Right hindlimb (tissue), 1 donor: ENCODE measurements at places on chromosomes 1 and 21.

GRCh38 chr1:66160719-66161118 is 368.0 kb downstream of the PDE4B start:
- no peak for DNase-seq

DNA sequence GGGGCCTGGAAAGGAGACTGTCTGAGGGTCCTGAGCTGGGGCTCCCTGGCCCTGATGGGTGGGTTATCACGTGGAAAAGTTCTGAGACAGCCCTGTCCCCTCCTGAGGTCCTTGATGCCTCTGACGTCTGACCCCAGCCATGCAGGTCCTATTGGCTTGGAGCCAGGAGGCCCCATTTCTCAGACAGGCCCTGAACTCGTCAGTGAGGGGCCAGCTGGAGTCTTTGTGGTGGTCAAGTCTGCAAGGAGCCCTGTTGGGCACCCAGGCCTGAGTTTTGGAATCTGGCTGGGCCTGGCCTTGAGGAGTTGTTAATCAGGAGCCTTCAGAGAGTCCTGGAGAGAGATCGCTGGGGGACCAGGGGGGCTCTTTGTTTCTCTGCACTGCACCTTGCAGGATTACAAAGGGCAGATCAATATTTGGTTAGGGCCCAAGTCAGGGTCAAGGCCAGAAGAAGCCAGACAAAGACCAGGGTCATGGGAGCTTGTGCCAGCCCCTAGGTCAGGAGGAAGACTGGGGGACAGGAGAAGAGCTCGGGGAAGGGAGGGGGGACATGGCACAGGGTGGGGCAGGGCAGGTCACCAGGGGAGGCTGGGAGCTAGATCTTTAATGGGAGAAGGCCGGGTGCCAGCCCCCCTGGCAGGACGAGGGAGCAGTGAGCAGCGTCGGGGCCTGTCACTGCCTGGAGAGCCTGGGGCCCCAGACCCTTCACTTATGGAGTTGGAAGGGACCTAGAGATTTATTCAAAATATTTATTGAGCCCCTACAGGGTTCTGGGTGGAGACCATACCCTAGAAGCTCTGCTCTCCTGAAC is 83.2 kb downstream of the PTPRU start:
- no peak for DNase-seq

DNA sequence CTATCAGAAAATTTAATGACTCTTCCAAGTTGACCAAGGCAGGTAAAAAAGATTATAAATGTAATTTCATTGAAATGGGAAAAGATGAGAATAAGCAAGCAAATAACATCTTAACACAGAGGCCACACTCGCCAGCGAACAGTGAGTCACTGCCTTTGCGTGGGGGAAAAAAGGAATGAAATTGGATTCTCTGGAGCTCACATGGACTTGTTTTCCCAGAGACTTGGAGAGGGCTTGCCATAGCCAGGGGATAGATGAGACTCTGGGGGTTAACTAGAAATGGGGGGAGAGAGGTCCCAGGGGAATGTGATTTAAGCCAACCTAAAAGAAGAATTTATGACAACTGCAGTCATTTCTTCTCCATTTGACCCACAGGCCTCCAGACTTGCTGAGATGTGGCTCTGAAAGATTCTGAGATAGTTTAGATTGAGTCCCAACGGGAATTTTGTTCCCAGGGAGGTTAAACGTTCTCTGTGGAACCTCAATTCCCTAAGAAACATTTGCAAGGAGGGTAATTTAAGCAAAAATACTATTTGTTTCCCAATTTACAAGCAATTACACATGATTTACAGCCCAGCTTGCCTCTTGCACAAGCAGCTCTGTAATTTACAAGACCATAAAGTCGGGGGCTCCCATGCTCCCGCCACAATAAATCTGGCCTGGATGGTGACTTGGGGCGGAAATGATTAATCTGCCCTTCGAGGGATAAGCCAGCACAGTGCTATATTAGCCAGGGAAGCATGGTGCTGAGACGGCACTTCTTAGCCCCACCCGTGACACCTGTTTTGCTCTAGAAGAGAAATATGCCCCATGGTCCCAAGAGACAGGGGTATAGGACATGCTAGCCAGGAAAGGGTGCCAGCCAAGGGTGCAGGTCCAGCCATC is 68.8 kb downstream of the GRIK3 start:
- DNase-seq = no peak

- DNase-seq = peak; percentile 77
Observed at GRCh38 chr1:15948595-15949452, 27.1 kb downstream of the ZBTB17 start.

DNA sequence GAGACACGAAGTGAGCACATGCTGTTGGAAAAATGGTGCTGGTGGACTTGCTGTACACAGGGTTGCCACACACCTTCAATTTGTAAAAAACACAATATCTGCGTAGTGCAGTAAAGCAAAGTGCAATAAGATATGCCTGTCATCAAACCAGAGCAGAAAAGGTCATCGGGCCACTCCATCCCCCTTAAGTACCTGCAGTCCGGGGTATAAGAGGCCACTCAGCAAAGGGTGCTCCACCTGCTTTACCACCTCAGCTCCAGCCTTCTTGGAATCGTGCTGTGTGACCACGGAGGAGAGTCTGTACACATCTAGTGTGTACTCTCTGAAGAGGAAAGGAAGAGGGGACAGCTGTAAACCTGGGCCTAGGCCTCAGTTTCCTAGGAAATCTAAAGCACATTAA is 10.9 kb downstream of the YARS1 start:
- DNase-seq = no peak

GRCh38 chr1:156167536-156167935 is 14.2 kb downstream of the SEMA4A start:
- DNase-seq = no peak

DNA sequence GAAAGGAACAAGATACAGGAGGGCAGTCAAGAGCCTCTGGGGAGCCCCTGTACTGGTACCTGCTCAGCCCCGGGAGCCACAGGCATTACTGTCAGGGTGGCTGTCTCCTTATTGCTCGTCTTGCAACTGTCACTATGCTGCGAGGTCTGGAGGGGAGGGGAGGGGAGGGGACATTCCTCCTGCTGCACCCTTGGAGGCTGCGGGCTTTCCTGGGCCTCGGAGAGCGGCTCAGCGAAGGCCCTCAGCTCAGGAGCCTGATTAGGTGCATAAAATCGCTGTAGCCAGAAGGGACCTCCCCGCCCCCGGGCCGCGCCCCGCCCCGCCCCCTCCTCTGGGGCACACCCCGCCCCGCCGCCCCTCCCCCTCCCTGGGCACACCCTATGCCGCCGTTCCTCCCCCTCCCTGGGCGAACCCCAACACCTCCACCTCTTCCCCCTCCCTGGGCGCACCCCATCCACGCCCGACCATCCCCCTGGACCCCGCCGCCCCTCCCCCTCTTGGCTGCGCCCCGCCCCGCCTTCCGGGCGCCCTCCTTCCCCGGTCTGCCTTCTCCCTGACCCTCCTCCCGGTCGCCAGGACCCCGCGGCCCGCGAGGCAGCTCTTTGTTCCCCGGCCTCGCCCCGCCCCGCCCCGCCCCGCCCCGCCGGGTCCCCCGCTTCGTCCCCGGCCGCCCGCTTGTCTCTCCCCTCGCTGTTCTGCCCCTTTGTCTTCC is 35.5 kb downstream of the CACHD1 start:
- DNase-seq = peak; percentile 56

DNA sequence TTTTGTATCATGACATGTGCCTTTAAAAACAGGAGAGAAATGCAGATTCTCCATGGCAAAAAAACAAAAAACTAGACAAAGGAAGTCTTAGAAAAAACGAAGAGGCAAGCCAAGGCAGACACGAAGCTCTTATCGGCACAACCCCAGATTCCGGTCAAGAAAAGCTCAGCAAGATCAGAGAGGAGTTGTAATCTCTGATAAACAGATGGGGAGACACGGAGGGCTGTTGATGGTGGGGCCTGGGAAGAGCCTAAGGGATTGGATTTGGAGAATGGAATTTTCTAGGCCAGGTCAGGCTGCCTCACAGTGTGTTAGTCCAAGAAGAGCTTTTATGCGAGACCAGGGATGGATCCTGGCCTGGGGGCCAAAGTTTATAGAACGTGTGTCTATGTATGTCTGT is 96.2 kb upstream of the AKT3 start:
- DNase-seq = no peak

GRCh38 chr1:203592730-203593129 is 33.9 kb upstream of the ATP2B4 start:
- DNase-seq = no peak

- DNase-seq = no peak
Observed at GRCh38 chr1:212645546-212646543, 37.3 kb downstream of the ATF3 start.

GRCh38 chr1:150807249-150808023 is 624 bp downstream of the CTSK start:
- peak; percentile 27 for DNase-seq

DNA sequence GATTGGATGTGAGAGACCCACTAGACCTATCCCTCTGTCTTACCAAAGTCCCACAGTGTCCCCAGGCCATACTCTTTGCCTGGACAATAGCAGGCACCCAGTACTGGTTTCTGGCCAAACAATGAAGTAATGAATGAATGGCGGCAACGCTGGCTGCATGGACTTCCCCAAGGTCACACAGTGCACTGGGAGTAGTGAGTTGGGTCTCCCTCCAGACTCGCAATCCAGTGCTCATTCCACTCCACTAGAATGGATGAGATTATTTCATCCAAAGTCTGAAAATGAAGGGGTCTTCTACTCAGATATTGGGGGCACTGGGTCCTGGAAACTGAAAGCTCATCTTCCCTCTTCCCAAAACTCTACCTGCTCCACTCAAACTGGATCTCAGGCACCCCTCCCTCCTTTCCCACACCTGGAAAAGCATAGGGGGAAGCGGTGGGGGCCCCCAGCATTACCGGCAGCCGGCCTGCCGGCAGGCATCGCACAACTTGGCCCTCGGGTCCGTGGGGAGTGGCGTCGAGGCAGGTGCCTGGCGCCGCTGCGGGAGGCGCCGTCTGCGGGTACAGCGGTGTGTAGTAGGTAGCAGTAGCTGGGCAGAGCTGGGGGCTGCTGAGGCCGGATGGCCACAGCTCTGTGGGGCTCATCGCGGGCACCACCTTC is 816 bp downstream of the E2F2 start:
- DNase-seq = no peak

DNA sequence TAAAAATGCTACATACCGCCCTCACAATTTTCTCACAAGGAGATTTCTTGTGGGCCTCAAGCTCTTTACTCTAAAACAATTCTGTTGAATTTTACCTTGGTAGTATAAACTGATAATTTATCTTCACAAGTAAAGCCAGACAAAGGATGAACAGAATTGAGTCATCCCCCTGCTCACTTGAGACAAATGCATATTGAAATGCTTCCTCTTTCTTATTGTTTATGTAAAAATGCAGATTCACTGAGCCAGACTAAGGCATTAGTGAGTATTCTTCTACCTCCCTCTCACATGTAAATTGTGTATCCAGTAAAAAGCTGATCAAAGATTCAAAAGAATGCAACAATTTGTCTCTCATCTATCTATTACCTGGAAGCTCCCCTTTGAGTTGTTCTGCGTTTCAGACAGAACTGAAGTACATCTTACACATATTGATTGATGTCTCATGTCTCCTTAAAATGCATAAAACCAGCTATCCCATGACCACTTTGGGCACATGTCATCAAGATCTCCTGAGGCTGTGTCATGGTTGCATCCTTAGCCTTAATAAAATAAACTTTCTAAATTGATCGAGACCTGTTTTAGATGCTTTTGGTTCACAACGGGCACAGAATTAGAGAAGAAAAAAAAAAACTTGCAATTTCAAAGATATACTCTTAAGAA is 743.1 kb upstream of the B3GALT2 start:
- DNase-seq = no peak

GRCh38 chr1:151534662-151535278 is 5.3 kb upstream of the TUFT1 start:
- peak; percentile 74 for DNase-seq

DNA sequence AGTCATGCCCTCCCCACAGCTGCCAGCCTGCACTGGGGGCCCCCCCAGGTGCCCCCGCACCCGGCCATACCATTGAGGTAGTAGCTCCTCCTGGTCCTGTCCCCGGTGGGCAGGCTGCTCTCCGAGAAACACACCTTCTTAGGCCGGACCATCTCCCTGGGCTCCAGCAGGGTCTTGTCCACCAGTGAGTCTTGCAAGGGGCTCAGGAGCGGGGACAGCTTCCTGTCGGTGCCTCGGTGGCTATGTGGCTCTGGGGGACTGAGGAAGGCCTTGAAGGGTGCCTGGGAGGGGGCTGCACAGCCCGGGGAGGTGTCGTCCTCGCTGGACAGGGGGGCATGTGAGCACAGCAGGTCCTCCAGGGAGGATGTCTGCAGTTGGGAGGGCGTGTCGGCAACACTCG is 12.9 kb upstream of the FTCD start:
- DNase-seq = peak; percentile 20

GRCh38 chr1:8926707-8927694 is 18.7 kb upstream of the CA6 start:
- DNase-seq = no peak
